ENCODE measurements at places on chromosomes 6 and 20. TPM values are rescaled to one million over a fixed set of nuclear protein-coding genes. Genes with fewer than 3 reads are reported as not detected.

ABT1 gene
- 17.3 TPM for total RNA-seq

CTAGE9 gene
- total RNA-seq, result not detected

FILIP1 gene
- total RNA-seq, result 2.0 TPM

POPDC3 gene
- total RNA-seq, result 8.6 TPM

FAM209B gene
- total RNA-seq, result 0.60 TPM

SOX4 gene
- 94.9 TPM for total RNA-seq

HLA-DQA1 gene
- total RNA-seq, result not detected

SPAG4 gene
- total RNA-seq, result 1.2 TPM

ARMH2 gene
- total RNA-seq, result not detected

TRIM26 gene
- 51.7 TPM for total RNA-seq

SGK2 gene
- 0.64 TPM for total RNA-seq

CPNE5 gene
- total RNA-seq, result 0.29 TPM

IBTK gene
- 42.7 TPM for total RNA-seq

DNA sequence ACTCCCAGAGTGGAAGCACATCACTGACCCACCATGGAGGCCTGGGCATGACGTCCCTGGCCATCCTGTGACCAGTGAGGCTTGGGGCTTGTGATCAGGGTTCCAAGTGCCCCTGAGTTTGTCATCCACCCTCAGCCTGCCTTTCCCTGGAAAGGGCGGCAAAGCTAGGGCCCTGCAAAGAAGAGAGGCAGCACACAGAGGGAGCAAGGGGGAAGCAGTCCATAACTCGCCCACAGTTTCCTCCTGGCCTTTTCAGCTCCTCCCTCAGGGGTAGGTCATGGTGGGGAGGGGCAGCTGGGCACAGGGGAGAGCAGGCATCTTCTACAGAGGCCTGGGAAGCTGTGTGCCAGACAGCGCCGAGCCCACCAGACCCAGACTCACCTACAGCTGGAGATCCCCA is at the start of gene NCR2:
Gene NCR2 (plus strand): TSS at position 313 of the 400 bp plus-strand sequence. CDS start 269 bp downstream, outside the sequence.
- peaks cover 8% of the 10 kb centered on the region for H3K27me3 ChIP-seq
- no peaks in the 10 kb centered on the region for H3K4me1 ChIP-seq
- no peak within 1 kb of the TSS for H3K4me3 ChIP-seq

- no peak for DNase-seq
- H3K27ac ChIP-seq, result no peak overlapping the region
- no peak overlapping the region for H3K4me3 ChIP-seq
- no peaks in the 10 kb centered on the region for H3K4me1 ChIP-seq
- no peaks in the 10 kb centered on the region for H3K27me3 ChIP-seq
Observed at GRCh38 chr6:153949616-153950015, 89.4 kb upstream of the OPRM1 start.

DNA sequence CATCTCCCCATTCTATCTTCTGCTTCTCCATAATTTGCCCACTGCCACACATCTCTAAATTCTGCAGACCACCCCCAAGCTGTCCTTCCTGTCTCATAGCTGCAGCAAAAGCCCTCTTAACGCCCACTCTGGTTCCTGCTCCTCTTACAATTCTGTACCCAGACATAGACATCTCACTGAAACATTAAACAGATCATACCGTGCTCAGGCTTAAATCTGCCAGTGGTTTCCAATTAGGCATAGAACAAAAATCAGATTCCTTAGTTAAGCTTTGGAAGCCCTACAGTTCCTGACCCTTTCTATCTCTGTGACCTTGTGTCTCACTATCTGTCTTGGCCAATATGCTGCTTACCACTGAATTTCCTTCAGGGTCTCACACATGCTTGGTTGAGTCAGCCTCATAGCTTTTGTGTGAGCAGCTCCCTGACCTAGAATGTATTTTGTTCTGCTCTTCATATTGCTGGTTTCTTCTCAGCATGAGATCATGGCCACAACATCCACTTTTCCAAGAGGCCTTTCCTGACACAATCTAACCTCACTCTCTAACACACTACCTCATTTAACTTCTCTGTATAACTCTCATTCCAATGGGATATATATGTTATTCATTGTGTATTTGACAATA is 749.7 kb downstream of the MAFB start:
- no peaks in the 10 kb centered on the region for H3K4me1 ChIP-seq
- no peaks in the 10 kb centered on the region for H3K36me3 ChIP-seq
- no peak overlapping the region for H3K27ac ChIP-seq

GRCh38 chr20:62446481-62446880 is 19.1 kb upstream of the RBBP8NL start:
- H3K27ac ChIP-seq, result no peak overlapping the region
- no peaks in the 10 kb centered on the region for H3K36me3 ChIP-seq
- H3K4me1 ChIP-seq, result no peaks in the 10 kb centered on the region
- peaks cover 9% of the 10 kb centered on the region for H3K27me3 ChIP-seq

GRCh38 chr6:168009331-168009730 is 11.9 kb downstream of the KIF25 start:
- H3K4me3 ChIP-seq, result no peak overlapping the region
- peak overlapping the region; percentile 16 for H3K27ac ChIP-seq
- no peaks in the 10 kb centered on the region for H3K36me3 ChIP-seq
- peaks cover 10% of the 10 kb centered on the region for H3K4me1 ChIP-seq

DNA sequence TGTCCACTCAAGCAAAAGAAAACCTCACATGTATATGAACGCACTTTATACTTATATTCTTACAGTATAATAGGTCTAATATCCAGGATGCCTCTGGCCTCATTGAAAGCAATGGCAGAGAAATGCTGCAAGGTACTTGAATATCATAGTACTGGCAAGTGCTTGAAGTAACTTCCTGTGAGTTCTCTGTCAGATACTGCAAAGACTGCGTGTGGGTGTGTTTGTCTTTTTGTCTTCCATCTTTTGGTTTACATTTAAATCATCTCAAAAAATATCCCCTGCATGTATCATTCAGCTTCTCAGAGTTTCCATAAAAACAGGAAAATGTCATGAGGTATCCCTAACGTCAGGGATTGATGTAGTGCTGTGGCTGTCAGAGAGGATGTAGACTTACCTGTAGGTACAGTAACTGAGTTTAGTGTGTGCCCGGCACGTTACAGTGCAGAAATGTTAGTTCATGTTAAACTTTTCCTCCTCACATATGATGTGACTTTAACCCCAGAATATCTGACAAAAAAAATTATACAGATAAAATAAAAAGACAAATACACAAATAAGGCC is 184.3 kb downstream of the DST start:
- DNase-seq, result no peak
- H3K4me3 ChIP-seq, result no peak overlapping the region
- no peak overlapping the region for H3K27ac ChIP-seq
- H3K27me3 ChIP-seq, result no peaks in the 10 kb centered on the region
- no peaks in the 10 kb centered on the region for H3K4me1 ChIP-seq

- no peak for DNase-seq
- no peak overlapping the region for H3K27ac ChIP-seq
- no peaks in the 10 kb centered on the region for H3K4me1 ChIP-seq
Observed at GRCh38 chr6:13248584-13248985, 79.8 kb downstream of the TBC1D7 start.

DNA sequence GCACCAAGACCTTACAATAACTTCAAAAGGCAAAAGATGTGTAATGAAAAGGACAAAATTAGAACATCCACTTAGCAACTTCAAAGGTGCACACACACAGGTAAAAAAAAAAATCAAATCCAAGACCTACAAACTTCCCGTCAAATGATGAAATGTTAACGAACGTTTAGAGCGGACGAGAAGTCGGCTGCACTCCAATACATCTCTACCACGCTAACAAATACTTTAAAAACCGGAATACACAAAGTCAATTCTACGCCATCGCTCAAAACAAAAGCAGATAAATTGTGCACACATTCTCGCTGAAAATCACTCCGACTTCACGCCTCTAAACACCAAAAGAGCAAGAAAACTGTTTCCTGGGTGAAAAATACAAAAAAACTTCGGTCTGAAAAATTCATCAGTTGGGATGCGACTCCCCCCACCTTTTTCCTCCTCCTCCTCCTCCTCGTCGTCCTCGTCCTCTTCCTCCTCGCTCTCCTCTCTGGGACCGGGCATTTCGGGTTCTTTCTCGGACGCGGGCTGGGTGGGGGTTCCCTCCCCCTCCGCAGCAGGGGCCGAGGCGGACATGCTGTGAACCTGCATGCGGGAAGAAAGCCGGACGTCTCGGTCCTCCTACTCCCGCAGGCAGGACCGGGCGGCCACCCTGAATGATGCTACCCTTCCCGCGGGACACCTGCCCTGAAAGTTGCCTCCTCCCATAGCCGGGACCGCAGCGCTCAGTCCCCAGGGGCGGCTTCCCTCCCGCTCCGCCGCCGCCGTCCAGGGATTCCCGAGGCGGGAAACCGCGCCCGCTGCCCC is 712 bp downstream of the DEK start:
- H3K27me3 ChIP-seq, result no peaks in the 10 kb centered on the region
- peak overlapping the region; percentile 91 for H3K4me3 ChIP-seq
- DNase-seq, result no peak
- peaks cover 36% of the 10 kb centered on the region for H3K4me1 ChIP-seq
- peak overlapping the region; percentile 95 for H3K27ac ChIP-seq

- DNase-seq, result peak; percentile 17
- H3K27me3 ChIP-seq, result peaks cover 56% of the 10 kb centered on the region
- H3K4me1 ChIP-seq, result peaks cover 18% of the 10 kb centered on the region
- H3K27ac ChIP-seq, result no peak overlapping the region
- peak overlapping the region; percentile 70 for H3K4me3 ChIP-seq
- no peaks in the 10 kb centered on the region for H3K36me3 ChIP-seq
Observed at GRCh38 chr6:125746731-125747588, 2.5 kb upstream of the HEY2 start.

GRCh38 chr6:136647363-136647852 is 97.2 kb upstream of the MAP7 start:
- H3K27me3 ChIP-seq, result no peaks in the 10 kb centered on the region
- H3K4me1 ChIP-seq, result peaks cover 14% of the 10 kb centered on the region
- DNase-seq, result peak; percentile 95
- H3K36me3 ChIP-seq, result no peaks in the 10 kb centered on the region
- H3K27ac ChIP-seq, result peak overlapping the region; percentile 4

- no peaks in the 10 kb centered on the region for H3K36me3 ChIP-seq
- H3K4me3 ChIP-seq, result no peak overlapping the region
- H3K4me1 ChIP-seq, result no peaks in the 10 kb centered on the region
- no peaks in the 10 kb centered on the region for H3K27me3 ChIP-seq
Observed at GRCh38 chr6:33664506-33665057, 43.5 kb downstream of the ITPR3 start.

DNA sequence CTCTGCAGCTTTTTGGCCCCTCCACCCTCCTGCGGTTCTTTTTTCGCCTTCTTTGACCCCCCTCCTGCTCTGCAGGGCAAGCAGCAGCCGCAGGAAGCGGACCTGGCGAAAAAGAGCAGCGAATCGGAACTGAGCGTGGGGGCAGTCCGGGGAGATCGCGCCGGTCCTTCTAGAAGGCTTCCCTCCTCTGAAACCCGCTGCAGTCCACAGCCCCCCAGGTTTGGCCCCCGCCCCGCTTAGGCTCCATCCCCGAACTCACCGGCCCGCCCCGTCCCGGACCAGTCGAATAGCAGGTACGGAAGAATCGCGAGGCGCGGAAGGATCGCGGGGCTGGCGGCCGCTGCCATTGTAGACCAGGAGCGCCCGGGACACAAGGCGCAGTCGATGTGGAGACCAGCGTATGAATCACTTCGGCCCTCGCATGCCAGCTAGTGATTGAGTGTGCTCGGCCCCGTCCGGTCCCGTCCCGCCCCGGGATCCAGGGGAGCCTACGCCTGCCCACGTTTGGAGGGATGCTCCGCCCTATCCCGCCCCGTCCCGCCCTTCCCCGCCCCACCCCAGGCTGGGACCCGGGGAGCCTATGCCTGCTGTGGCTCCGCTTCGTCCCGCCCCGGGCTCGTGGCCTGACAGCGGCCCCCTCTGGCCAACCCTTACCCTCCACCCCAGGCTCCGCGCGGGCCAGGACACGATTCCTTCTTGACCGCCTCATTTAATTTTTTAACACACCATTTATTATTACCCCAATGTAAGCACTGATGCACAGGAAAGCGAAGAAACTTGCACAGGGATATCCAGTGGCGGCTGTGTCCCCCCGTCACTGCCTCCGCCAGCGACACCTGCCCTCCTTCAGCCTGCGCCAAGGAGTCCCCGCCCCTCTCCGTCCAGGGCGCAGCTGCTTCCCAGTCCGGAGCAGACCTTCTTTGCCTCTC is at the start of gene ULBP3:
Gene ULBP3 (minus strand): TSS at position 402 of the 929 bp plus-strand sequence. CDS start 55 bp downstream, at position 347.
- peak within 1 kb of the TSS; percentile 77 for H3K4me3 ChIP-seq
- peak within 1 kb of the TSS; percentile 46 for H3K27ac ChIP-seq
- H3K27me3 ChIP-seq, result no peaks in the 10 kb centered on the region
- peaks cover 3% of the 10 kb centered on the region for H3K36me3 ChIP-seq
- peak; percentile 92 for DNase-seq

DNA sequence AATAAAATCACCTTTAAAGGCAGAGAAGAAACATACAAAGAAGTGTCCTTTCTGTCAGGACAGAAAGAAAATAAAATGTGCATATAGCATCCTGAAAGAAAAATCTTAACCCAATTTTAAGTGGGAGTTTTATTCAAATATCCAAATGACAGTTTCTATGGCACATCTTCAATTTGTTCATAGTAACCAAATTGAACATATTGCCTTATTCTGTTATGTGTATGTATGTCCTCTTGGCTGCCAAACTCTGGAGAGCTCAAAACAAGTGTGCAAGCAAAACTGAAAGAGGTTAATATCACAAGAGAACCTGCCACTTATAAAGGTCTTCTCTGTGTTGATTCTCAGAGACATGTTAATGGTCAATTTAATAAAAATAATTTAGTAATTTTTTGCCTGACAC is 334.7 kb downstream of the BCKDHB start:
- H3K4me3 ChIP-seq, result no peak overlapping the region
- no peak for DNase-seq
- H3K27me3 ChIP-seq, result no peaks in the 10 kb centered on the region
- H3K27ac ChIP-seq, result no peak overlapping the region
- peaks cover 24% of the 10 kb centered on the region for H3K4me1 ChIP-seq
- no peaks in the 10 kb centered on the region for H3K36me3 ChIP-seq

DNA sequence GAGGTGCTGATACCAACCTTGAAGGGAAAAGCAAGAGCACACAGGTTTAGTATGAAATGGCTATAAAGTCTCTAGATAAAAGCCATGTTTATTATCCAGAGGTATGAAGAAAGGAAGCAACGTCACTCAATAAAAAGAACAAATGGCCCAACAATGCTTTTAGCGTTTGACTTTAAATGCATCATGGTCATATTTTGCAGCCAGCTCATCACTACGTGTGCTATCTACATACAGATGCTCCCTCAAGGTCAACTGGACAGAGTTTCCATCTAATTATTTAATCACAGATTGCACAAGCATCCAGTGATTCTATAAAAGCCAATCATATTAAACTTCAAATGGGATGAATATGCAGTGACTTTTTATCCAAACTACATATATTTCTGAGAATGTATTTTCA is 127.6 kb upstream of the SYNDIG1 start:
- no peaks in the 10 kb centered on the region for H3K27me3 ChIP-seq
- H3K4me1 ChIP-seq, result peaks cover 11% of the 10 kb centered on the region
- H3K36me3 ChIP-seq, result no peaks in the 10 kb centered on the region
- no peak overlapping the region for H3K27ac ChIP-seq
- no peak overlapping the region for H3K4me3 ChIP-seq

- no peaks in the 10 kb centered on the region for H3K27me3 ChIP-seq
- peaks cover 27% of the 10 kb centered on the region for H3K4me1 ChIP-seq
Observed at GRCh38 chr20:50191065-50191543, 474 bp downstream of the CEBPB start.

- peaks cover 23% of the 10 kb centered on the region for H3K4me1 ChIP-seq
- H3K27ac ChIP-seq, result no peak overlapping the region
- peaks cover 10% of the 10 kb centered on the region for H3K36me3 ChIP-seq
Observed at GRCh38 chr6:15507221-15507620, 155.6 kb downstream of the DTNBP1 start.

GRCh38 chr6:136593748-136594490 is 43.7 kb upstream of the MAP7 start:
- no peaks in the 10 kb centered on the region for H3K27me3 ChIP-seq
- H3K4me3 ChIP-seq, result peak overlapping the region; percentile 37
- DNase-seq, result peak; percentile 100
- H3K36me3 ChIP-seq, result no peaks in the 10 kb centered on the region

Data from astrocyte (in vitro differentiated cells and primary cell).